ENCODE measurements at places on chromosomes 3 and 15. TPM values are rescaled to one million over a fixed set of nuclear protein-coding genes. Genes with fewer than 3 reads are reported as not detected.

SLC12A1 gene
- total RNA-seq = 1.0 TPM

LRRC49 gene
- 9.3 TPM for total RNA-seq

SLC30A4 gene
- not detected for total RNA-seq

- no peak for DNase-seq
Observed at GRCh38 chr15:78071383-78071782, 6.1 kb downstream of the TBC1D2B start.

GRCh38 chr3:177626045-177626444 lies 428.8 kb upstream of the TBL1XR1 start:
- DNase-seq = no peak

GRCh38 chr15:65847989-65848388 lies 21.3 kb upstream of the RAB11A start:
- DNase-seq = no peak

GRCh38 chr3:186247821-186248814 lies 113.9 kb downstream of the DGKG start:
- DNase-seq = no peak

- no peak for DNase-seq
Observed at GRCh38 chr3:183981990-183982644, 35.6 kb downstream of the ABCC5 start.

DNA sequence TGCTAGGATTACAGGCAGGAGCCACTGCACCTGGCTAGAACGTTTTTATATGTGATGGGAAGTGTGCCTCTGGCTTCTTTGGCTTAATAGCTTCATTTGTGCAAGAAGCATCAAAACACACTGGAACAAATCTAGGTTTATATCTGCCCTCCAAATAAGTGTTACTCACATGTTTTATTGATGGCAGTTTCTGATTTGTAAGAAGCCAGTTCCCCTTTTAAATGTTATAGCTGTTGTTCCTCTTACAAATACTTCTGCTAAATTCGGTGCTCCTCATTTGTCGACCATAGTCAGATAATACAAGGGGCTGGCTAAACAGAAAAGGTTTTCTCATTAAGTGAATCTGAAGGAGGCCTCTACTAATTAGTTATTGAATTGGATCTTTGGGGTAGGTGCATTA lies 307.1 kb upstream of the SEMA6D start:
- no peak for DNase-seq

DNA sequence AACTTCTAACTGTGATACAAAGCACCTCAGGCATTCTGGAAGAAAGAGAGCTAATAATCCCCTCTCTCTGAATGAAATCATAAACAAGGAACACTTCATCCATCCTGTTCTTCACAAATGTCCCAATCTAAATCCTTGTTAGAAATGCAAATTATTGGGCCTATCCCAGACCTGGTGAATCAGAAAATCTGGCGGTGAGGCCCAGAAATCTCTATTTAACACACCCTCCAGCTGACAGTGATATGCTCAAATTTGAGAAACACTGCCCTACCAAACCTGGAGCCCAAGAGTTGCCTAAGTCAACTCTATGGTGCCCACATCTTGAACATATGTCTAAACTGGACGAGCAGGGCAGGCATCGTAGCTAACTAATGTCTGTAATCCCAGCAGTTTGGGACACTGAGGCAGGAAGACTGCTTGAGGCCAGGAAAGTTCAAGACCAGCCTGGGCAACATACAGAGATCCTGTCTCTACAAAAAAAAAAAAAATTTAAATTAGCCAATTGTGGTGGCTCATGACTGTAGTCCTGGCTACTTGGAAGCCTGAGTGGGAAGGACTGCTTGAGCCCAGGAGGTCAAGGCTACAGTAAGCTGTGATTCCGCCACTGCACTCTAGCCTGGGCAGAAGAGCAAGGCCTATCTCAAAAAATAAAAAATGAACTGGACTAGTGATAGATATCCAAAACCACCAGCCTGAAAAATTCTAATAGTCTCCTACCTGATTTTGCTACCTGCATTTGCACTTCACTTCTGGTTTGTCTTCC lies 23.1 kb downstream of the SCAP start:
- no peak for DNase-seq

GRCh38 chr15:101332061-101332467 lies 37.0 kb upstream of the SNRPA1 start:
- DNase-seq = no peak

- no peak for DNase-seq
Observed at GRCh38 chr3:52233108-52233591, 5.8 kb downstream of the TWF2 start.

GRCh38 chr15:33341953-33342352 lies 31.2 kb downstream of the RYR3 start:
- no peak for DNase-seq

- DNase-seq = no peak
Observed at GRCh38 chr3:165339753-165340152, 143.6 kb upstream of the SLITRK3 start.
